ENCODE measurements at places on chromosomes 4 and X.

DNA sequence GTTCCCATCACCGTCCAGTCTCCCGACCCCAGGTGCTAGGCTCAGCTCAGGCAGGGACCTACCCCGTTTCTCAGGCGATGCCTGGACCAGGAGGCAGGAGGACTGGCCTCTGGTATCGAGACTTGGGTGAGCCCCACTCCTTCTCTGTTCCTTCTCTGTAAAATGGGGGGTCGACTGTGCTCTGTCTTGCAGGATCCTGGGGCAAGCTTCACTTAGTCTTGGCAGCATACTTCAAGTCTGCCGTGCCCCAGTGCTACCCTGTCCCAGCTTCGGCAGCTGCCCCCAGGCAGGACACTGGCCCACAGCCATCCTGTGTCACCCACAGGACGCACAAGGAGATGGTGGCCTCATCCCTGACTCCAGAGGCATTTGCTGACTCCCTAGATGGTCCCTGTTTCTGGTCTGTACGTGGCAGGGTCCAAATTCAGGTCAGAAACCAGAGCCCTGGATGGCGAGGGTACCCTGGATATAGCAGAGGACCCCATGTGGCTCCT lies 7.0 kb upstream of the HAUS7 start:
- DNase-seq, result no peak

DNA sequence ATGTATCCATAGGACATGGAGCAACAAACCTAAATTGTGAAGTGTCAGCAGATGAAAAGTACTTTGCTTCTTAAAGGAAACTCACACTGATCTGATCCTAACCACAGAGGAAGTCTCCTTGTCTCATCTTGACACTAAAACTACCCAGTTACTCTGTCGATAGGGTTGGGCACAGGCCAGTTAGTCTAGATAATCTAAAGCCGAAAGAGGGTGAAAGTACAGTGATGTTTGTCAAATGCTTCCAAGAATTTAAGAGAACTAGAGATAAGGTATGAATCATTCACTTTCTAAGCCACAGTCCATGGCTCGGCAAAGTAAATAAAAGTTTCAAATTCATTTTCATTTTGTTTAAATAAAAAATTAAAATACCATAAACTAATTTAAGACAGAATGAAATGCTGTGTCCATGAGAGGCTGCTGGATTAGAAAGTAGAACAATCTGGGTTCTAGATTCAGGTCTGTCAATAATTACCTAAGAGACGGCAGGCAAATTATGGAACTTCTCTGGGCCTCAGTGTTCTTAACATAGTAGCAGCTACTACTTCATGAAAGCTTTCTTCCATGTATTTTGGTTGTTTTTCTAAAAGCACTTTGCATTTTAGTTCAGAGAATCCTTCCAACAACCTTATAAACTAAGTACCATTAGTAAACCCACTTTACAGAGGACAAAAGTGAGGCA lies 176.7 kb downstream of the LDB2 start:
- no peak for DNase-seq

GRCh38 chr4:177283167-177283566 lies 26.5 kb upstream of the NEIL3 start:
- DNase-seq, result no peak

DNA sequence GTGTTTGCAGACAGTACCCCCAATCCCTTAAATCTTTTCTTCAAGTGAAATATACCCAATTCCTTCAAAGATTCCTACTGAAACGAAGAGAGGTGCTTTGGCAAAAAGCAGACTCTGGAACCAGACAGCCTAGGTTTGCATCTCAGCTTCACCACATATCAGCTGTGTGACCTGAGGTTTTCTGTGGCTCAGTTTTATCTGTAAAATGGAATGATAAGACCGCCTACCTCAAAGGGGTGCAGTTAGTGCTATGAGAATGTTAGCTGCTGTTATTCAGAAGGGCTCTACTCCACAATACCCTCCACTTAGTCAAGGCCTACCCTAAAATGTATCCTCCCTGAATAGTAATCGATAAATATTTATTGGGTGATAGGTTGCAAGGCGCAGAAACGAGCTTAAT lies 664 bp downstream of the PIR start:
- no peak for DNase-seq

GRCh38 chr4:183909801-183910200 lies 4.7 kb downstream of the STOX2 start:
- DNase-seq, result no peak

DNA sequence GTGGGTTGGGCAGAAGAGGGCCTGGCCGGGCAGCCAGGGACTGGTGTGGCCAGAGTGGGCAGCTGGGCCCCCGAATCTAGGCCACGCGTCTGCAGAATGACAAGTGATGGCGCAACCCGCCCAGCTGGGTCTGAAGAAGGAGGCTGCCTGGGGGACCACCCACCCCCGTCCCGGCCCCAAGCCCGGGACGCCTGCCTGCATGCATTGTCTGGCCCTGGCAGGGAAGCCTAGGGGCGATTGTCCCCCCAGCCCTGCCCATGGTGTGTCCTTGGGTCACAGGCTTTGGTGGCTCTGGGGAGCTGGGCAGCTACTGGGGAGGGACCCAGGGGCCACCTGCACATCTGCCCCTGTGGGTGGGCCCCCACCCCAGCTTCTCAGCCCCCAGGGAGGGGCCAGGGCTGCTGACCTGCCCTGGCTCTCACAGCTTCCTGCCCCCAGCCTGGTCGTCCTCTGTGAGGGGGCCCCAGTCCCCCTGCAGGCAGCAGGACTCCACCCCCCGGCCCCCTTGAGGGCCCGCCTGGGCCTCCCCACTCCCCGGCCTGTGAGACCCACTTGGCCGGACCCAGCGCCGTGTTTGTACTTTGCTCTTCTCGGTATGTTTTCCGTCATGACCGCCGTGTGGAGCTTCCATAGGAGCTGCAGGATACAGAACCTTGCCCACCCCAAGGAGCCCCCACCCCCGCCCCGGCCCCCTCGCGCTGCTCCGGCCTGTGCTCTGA lies 4.9 kb downstream of the FGFR3 start:
- peak; percentile 48 for DNase-seq

GRCh38 chr4:75229806-75230570 lies 284.2 kb downstream of the RCHY1 start:
- DNase-seq, result no peak

GRCh38 chr4:169110633-169111032 lies 100.6 kb upstream of the CBR4 start:
- DNase-seq, result no peak

DNA sequence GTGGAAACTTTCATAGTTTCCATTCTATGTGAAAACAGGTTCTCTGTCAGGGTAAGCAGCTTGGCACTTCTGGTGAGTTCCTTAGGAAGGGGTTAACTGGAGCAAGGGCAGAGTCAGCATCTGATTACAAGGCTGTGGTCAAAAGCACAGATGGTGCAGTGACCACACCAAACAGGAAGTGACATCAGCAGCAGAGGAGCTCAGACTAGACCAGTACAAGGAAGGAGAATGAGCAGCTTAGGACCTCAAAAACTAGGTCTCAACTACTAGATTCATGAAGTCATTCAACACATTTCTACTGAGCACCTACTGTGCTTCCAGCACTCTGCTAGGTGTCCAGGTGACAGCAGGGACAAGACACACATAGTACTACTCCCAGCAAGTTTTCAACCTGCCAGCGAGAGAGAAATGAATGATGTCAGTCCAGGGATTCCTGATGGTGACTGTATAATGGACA lies 130.2 kb downstream of the AMELX start:
- no peak for DNase-seq

DNA sequence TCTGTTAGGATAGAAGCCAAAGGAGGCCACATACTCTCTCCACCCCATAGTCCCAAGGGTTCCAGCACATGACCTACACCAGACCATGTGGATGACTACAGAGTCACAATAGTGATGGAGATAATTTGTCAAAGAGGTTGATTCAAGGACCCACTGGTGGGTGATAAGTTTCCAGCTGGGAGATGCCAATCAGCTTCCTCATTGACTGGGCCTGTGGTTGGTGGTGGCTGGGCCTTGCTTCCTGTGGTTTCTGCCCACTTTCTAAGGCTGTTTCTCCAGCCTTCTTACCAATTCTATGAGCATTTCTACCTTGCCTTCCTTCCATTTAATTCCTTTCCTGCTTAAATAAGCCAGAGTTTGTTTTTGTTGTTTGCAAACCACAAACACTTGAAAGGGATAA lies 95.5 kb upstream of the CPEB2 start:
- no peak for DNase-seq

DNA sequence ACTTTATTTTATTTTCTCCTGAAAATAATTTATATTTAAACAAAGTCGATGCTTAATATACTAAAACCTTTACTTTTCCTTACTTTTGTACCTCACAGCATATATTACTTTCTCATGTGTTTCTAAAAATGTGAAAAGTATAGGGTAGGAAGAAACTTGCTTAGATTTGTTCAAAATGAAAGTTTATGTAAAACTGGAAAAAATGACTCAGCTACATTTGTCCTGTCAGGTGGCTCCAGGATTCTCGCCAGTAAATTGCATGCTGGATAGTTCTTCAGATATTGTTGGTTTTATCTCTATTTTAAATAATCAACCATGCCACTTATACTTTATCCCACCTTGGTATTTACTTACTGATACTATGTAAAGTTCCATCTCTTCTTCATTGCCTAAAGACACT lies 159.2 kb upstream of the NDST4 start:
- no peak for DNase-seq
